Body of pancreas (tissue), 4 donors: ENCODE measurements at places on chromosomes 3 and 15.

GRCh38 chr15:35505809-35506208 is 40.2 kb downstream of the DPH6 start:
- H3K27me3 ChIP-seq, result no peaks in the 10 kb centered on the region
- peaks cover 6% of the 10 kb centered on the region for H3K4me1 ChIP-seq
- H3K4me3 ChIP-seq, result no peak overlapping the region

GRCh38 chr3:150080058-150080730 is 109.5 kb upstream of the PFN2 start:
- H3K36me3 ChIP-seq, result no peaks in the 10 kb centered on the region
- H3K4me1 ChIP-seq, result no peaks in the 10 kb centered on the region
- DNase-seq, result no peak
- H3K4me3 ChIP-seq, result no peak overlapping the region
- no peak overlapping the region for H3K27ac ChIP-seq
- H3K27me3 ChIP-seq, result no peaks in the 10 kb centered on the region

GRCh38 chr15:72481015-72481659 is 7.0 kb downstream of the ARIH1 start:
- H3K27me3 ChIP-seq, result no peaks in the 10 kb centered on the region
- H3K36me3 ChIP-seq, result no peaks in the 10 kb centered on the region
- no peak overlapping the region for H3K4me3 ChIP-seq
- no peak for DNase-seq
- no peak overlapping the region for H3K27ac ChIP-seq
- H3K4me1 ChIP-seq, result peaks cover 80% of the 10 kb centered on the region

DNA sequence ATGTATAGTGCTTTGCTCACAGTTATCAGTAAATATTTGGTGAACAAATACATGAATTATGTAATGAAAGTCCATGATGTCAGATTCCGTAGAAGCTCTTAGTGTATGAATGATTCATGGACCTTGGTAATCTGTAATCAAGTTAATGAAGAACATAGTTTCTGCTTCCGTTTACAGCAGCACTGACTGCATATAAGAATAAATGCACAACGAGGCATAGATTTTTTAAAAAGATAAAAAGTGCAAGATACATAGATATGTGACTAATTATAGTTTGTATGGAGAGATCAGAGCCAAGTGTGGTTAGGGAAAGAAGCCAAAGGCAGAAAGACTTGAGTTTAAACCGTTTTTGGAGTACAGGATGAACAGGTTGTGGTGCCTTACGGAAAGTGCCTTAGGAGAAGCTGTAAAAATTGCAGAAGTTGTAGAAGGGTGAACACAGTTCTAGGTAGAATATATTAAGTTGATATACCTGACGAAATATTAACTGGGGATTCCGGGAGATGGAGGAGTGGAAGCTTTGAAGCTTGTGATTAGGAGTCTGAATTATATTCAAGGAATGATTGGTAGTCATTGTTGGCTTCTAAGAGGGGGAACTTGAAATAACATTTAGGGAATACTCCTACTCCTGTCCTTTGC is 293.1 kb downstream of the NLGN1 start:
- H3K27ac ChIP-seq, result no peak overlapping the region
- DNase-seq, result no peak
- H3K4me1 ChIP-seq, result peaks cover 6% of the 10 kb centered on the region
- no peak overlapping the region for H3K4me3 ChIP-seq
- no peaks in the 10 kb centered on the region for H3K27me3 ChIP-seq

DNA sequence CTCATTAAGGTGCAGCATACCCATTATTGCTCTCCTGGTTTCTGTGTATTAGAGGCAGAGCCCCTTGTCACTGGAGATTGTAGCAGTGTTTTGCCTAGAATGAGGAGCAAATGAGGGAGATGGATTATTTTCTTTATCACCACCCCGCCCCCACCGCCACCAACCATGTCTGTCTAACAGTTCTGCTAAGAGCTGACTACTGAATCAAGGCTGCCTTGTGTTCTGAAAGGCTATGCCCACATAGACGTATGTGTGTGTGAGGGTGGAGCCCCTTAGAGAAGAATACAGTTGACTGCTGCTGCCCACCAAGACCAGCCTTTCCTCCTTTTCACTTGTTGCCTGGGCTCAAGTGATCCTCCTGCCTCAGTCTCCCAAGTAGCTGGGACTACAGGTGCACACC is 47.4 kb downstream of the RAD54L2 start:
- H3K27me3 ChIP-seq, result no peaks in the 10 kb centered on the region
- no peak for DNase-seq
- peaks cover 8% of the 10 kb centered on the region for H3K4me1 ChIP-seq

GRCh38 chr15:32679298-32679690 is 37.8 kb downstream of the SCG5 start:
- no peak overlapping the region for H3K27ac ChIP-seq
- H3K4me3 ChIP-seq, result no peak overlapping the region
- peaks cover 9% of the 10 kb centered on the region for H3K4me1 ChIP-seq
- no peak for DNase-seq
- H3K36me3 ChIP-seq, result no peaks in the 10 kb centered on the region
- H3K27me3 ChIP-seq, result no peaks in the 10 kb centered on the region

DNA sequence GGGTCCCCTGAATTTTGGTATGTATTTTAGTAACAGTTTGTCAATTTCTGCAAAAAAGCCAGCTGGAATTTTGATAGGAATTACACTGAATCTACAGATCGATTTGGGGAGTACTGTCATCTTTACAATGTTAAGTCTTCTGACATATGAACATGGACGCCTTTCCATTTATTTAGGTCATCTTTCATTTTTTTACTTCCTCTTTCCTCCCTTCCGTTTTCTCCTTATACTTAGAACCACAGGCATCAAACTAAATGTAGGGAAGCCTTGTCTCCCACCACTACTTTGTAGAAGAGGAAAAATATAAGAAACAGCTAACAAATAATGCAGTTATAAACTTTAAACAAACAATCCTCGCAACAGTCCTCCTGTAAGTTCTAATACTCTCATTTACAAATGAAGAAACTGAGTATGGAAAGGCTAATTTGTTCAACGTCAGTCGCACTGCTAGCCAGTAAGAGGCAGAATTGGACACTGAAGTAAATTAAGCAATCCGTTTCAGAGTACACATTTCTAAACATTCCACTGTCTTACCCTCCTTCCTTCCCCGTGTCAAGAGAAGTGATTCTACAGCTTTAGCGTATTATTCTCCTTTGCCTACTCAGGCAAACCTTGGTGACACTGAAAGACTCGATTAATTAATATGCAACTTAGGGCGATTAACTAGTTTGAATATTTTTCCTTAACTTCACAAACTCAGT is 25.6 kb downstream of the RHOA start:
- H3K27ac ChIP-seq, result no peak overlapping the region
- no peaks in the 10 kb centered on the region for H3K27me3 ChIP-seq
- peaks cover 9% of the 10 kb centered on the region for H3K4me1 ChIP-seq
- no peak overlapping the region for H3K4me3 ChIP-seq

DNA sequence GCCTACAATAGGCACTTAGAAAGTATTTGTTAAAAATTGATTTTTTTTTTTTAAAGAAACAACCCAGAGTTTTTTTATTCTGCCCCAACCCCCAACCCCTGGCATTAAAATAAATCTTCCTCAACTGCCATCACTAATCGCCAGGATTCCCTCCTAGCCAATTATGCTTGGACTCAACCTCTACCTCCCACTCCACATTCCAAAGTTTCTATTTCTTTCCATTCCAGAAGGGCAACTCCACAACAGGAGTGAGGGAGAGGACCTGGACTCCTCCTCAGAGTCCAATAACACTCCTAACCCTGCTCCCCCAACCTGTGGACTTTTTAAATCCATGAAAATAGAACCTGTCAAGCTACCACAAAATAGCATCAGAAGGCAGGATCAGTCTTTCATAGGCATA is 99.4 kb downstream of the ADAMTS9 start:
- H3K27ac ChIP-seq, result no peak overlapping the region
- no peak for DNase-seq
- peaks cover 8% of the 10 kb centered on the region for H3K4me1 ChIP-seq
- no peaks in the 10 kb centered on the region for H3K27me3 ChIP-seq

GRCh38 chr3:158368271-158368670 is 202.7 kb upstream of the MLF1 start:
- no peaks in the 10 kb centered on the region for H3K4me1 ChIP-seq
- H3K36me3 ChIP-seq, result no peaks in the 10 kb centered on the region
- no peak overlapping the region for H3K4me3 ChIP-seq
- no peak for DNase-seq
- H3K27ac ChIP-seq, result no peak overlapping the region

- no peak overlapping the region for H3K4me3 ChIP-seq
- H3K27ac ChIP-seq, result no peak overlapping the region
- no peaks in the 10 kb centered on the region for H3K27me3 ChIP-seq
- no peak for DNase-seq
Observed at GRCh38 chr15:36658312-36658711, 78.9 kb downstream of the CDIN1 start.

DNA sequence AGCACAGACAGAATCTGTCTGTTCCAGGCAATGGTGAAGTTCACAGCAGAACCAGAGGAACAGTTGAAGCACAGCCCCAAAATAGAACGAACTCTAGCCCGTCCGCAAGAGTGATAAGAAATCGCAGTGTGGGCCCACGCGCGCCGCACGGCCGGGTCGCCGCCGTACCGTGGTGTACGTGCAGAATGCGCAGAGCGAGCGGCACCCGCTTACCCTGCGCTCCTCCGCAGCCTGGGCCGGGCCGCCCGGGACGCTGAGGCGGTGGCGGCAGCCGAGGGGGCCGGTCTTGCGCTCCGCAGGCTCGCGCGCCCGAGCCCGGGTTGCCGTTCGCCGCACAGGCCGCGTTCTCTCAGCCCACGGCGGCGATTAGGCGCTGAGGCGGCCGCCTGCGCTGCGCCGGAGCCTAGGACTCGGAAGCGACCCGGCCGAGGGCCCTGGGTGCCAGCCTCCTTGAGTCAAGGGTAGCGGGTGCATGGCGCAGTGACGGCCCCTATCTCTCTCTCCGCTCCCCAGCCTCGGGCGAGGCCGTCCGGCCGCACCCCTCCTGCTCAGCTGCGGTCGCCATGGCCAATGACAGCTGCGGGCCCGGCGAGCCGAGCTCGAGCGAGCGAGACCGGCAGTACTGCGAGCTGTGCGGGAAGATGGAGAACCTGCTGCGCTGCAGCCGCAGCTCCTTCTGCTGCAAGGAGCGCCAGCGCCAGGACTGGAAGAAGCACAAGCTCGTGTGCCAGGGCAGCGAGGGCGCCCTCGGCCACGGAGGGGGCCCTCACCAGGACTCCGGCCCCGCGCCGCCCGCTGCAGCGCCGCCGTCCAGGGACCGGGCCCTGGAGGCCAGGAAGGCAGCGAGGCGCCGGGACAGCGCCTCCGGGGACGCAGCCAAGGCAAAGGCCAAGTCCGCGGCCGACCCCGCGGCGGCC is 20.5 kb downstream of the WDR73 start:
- no peaks in the 10 kb centered on the region for H3K36me3 ChIP-seq
- peak overlapping the region; percentile 77 for H3K27ac ChIP-seq
- no peaks in the 10 kb centered on the region for H3K27me3 ChIP-seq
- DNase-seq, result peak; percentile 75
- peak overlapping the region; percentile 42 for H3K4me3 ChIP-seq

DNA sequence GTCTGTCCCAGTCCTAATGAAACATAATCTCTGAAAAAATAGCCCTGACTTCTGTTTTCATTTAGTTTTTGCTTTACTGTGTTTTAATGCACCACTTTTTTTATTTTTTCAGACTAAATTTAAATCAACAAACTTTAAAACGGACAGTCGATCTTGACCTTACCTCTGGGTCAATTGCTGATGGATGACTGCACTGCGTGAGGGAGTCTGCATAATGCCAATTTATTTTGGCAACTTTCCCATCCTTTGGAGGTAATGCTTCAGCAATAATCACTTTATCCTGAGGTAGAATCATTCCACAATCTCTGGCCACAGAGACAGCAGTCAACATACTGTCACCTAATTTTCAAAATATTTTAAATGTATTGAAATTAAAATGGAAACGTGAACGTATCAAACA is 32.5 kb upstream of the GP5 start:
- no peaks in the 10 kb centered on the region for H3K27me3 ChIP-seq
- H3K4me1 ChIP-seq, result no peaks in the 10 kb centered on the region
- no peak overlapping the region for H3K4me3 ChIP-seq
- H3K27ac ChIP-seq, result no peak overlapping the region
- DNase-seq, result no peak
